ENCODE measurements at places on chromosomes 2 and 18.

GRCh38 chr2:189579585-189580186 is 900 bp downstream of the SLC40A1 start:
- DNase-seq: no peak

DNA sequence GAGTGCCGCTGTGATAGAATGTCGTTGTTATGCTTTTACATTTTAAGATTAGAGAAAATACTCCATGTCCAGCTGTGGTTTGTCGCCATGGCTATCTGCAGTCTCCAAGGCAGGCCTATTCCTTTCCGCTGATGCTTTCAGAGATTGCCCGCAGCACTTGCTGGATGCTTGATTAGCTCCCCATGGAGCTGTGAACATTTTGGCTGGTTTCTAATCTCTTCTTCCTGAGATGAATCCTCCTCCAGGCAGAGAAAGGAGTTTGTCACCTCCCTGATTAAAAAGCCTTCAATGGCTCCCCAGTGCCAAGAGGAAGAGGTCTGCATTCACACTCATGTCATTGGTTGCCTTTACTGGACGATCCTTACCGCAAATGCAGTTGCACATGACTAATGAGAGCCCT is 32.6 kb upstream of the LPIN1 start:
- DNase-seq: no peak

- no peak for DNase-seq
These were observed 151.5 kb upstream of the PKDCC start for GRCh38 chr2:41896186-41896846.

- DNase-seq: no peak
These were observed 126.5 kb downstream of the RNF144A start for GRCh38 chr2:7043690-7044089.

- DNase-seq: no peak
These were observed 15.1 kb upstream of the CCBE1 start for GRCh38 chr18:59712311-59712710.

GRCh38 chr2:216698895-216699294 is 3.5 kb upstream of the IGFBP5 start:
- DNase-seq: peak; percentile 42

DNA sequence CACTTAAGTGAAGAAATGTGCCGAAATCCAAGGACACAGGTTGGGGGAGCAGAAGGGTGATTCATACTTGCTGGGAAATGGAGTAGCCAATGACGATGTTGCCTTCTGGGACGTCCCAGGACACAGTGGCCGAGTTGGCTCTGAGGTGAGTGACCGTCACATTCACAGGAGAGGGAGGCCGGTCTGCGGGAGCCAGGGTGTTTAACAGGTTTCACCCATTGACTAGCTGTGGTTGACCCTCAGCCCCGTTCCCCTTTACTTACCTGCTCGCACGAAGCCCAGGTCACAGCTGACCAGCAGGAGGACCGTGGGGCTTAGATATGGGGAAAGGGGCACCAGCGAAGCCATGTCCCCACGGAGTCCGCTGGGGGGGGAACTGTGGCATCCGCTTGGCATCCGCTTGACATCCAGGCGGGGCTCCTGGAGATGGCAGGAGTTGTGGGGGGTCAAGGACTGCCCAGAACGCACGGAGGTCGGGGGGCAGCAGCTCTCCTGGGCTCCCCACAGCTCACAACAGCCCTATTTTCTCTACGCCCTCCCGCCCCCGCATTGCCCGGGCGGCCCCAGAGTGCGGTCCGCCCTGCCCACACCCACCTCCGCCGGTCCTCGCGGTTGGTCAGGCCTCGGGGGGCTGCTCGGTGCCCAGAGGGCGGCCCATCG is 586 bp downstream of the FNDC4 start:
- no peak for DNase-seq

GRCh38 chr2:88253375-88253774 is 83.2 kb downstream of the THNSL2 start:
- no peak for DNase-seq

- DNase-seq: no peak
These were observed 335.3 kb downstream of the TNS1 start for GRCh38 chr2:217667512-217667911.

- no peak for DNase-seq
These were observed 58.4 kb upstream of the EML4 start for GRCh38 chr2:42110641-42111322.

GRCh38 chr18:77905449-77906055 is 655.9 kb downstream of the GALR1 start:
- DNase-seq: no peak

- DNase-seq: no peak
These were observed 3.6 kb downstream of the ZNF516 start for GRCh38 chr18:76491473-76491775.

DNA sequence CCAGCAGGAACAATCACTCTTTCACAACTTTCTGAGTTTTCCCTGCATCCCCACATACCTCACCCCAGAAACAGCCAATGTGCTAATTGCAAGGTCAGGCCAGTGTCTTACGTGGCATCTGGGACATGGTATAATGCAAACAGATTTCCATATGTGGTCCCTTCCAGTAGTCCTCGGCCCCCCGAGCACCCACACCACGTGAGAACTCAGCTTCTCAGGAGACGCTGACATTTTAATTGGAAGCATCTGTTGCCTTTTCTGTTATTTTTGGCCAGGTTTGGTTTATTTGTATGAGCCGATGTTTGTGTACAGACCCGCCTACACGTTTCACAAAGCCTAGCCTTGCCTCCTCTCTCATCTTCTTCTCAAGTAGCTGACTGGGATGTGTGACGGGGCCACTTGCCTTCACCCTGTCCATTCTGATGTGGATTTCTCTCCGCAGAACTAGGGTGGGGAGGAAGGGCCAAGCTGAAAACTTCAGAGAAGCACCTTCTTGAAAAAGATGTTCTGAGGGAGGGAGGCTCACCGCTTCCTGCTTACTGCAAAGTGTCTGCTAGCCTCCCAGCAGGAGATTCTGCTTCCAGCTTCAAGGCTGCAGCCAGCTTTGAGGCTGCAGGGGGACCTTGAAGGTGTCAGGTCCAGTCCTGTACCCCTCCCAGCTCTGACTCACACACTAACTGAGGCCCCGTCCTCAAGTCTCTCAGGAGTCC is 109.6 kb upstream of the SLC14A2 start:
- peak; percentile 58 for DNase-seq

DNA sequence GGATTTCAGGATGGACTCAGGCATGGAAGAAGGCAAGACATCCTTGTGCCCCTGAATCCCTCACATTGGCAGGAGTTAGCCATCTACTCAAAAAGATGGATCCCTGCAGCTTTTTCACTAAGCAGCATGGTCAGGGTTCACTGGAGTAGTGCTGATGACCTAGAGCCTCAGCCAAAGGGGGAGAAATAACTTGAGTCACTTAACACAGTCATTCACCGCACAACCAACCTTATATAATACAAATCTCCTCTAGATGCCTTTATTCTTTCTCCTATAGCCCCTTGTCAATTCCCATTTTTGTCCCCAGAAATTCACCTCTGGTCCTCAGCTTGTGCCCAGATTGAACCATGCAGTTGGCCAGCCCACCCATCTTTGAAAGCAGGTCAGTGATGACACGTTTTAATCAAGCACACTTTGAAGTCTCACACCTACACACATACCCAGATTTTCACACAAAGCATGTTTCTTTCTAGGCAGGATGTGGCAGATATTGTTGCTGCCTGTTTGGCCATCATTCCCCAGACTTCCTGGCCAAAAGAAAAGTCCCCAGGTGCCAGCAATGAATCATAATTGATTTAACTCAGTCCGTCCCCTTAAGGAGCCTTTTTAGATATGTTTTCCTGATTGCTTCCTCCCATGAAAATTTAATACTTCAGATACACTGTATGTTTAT is 84.2 kb downstream of the LBH start:
- DNase-seq: no peak

DNA sequence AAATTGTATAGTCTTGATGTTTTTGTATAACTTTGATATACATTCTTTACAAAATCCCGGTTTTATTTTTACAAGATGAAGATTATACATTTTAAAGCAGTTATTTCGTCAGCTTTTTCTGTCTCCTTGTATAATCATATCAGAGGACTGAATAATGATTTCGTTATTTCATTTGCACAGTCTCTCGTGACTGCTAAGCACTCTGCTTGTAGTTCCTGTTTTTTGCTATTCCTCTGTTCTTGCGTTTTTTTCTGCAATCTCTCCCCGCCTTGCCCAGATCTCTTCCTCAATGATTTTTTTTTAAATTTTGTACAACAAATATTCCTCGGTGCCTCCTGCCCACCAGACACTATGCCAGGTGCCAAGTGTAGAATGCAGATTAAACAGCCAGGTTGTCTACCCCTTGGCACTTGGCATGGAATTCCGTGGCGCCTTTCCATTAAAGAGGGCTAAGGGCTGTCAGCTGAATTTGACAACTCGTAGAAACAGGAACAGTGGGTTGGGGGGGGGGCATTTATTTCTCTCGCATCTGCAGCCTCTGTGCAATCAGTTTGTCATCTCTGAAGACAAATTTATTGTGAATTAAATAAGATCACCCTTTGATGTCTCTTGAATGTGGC is 69.6 kb downstream of the KLHL29 start:
- no peak for DNase-seq

DNA sequence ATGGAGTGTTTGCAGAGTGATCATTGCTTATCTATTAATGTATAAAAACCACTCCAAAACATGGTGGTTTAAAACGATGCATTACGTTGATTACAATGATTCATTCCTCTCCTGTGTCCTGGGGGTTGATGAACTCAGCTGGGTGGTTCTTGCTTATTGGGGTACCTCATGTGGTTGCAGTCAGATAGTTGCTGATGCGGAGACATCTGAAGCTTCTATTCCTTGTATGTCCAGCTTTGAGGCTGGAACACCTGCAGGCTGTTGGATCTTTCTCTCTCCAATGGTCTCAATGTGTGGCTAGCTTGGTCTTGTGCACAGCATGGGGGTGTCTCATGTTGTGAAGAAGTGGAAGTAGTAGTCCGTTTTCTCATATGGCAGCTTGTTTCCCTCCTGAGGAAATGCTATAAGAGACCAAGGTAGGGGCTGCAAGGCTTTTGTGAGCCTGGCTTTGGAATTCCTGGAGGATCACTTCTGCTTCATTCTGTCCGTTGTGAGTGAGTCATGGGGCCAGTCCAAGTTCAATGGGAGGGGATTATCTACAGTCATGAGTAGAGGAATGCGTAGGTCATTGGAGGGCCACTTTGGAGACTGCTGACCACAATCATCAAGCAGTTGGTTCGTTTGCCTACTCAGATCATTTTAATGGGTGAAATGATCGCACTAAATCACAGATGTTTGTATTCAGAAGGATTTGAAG is 601.0 kb downstream of the SLC4A3 start:
- DNase-seq: peak; percentile 93

GRCh38 chr2:33090553-33091134 is 143.9 kb downstream of the LTBP1 start:
- DNase-seq: no peak

DNA sequence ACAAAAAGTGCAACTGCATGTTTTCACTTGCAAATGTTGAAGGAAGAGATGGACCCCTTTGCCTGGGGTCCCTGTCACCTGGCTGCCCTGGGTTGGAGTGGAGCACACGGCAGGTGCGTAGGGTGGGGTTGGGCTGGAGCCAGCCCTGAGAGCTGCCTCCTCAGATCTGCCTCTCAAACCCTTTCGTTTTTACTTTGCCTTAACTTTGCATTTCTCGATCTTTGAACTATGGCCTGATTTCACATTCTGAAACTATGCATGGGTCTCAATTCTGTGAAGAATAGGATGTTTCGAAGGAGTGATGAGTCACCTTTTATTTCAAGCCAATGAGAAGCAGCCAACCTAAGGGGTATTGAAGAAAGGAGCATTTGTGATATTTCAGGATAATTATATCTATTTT is 132.8 kb downstream of the ACOXL start:
- no peak for DNase-seq

DNA sequence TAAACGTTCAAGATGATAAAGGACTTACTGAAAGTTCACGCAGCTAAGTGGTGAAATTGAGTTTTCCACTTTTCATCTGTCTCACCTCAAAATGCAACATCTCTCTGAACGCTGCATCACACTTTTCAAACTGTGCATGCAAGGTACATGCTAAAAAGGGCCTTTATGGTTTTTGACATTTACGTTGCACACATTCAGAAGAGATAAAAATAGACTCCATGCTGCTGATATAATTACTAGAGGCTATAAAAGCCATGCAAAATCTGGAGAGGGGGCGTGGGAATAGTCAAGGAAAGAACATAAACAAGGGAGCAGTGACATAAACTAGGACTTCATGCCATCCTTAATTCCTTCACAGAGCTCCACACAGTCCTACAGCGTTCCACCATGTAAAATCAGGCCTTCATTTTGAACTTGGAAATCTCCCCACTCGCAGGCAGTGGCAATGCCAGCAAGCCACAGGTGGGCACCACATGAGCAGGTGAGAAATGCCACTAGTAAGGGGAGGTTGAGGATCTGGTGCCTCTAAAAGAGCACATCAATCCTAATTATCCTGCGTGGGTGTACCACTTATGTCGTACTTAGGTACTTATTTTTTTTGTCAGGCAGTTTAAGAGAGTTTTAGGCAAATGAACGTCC is 71.4 kb downstream of the ZEB2 start:
- DNase-seq: no peak

DNA sequence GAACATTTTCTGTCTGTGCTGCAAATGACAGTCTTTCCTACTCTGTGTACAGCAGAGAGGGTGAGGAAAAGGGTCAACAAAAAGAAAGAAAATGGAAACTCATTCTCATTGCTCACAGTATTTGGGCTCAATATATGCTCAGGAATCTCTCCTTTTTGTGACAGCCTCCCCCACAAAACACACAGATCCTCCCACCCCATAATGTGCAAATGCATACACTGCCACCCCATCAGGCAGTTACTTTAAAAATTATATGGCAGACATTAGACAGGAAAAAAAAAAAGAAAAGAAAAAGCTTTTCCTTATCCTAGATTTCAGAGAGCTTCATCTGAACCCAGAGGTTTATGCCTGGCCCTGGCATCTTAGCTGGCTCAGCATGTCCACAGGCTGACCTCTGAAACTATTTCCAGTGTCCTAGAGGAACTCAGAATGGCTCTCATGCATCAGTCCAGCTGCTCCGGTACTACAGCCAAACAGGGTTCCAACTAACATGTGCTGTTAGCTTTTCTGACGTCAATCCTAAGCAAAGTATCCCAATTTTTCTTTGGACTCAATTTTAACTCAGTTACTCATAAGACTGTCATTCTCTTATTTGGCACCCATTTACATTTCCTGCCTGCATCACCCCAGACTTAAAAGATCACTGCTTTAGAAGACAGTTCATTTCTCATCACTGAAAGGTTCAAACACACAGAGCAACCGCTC is 105.9 kb downstream of the RBMS1 start:
- DNase-seq: peak; percentile 57

GRCh38 chr2:83900862-83901261 is 558.2 kb downstream of the SUCLG1 start:
- no peak for DNase-seq

GRCh38 chr2:8543383-8544170 is 138.3 kb upstream of the ID2 start:
- peak; percentile 81 for DNase-seq

DNA sequence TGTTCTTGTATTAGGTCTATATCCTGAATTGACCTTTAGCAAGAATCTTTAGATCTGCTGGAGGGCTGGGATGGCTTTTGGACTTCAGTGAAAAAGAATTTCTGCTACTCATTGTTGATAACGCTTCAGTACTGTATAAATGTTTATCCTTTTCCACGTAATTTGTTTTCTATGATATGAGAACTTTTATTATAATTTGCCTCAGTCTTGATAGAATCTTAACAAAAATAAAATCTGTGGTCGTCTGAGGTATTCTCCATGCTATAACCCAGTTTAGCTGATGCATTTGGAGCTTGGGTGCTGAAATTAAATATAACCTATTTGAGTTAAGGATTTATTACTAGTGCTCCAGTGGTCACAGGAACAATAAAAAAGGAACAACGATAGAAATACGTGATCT is 71.1 kb downstream of the ACTR3 start:
- DNase-seq: no peak
